ENCODE measurements at places on chromosomes 7 and 10. TPM values are rescaled to one million over a fixed set of nuclear protein-coding genes. Genes with fewer than 3 reads are reported as not detected.

- DNase-seq = no peak
Observed at GRCh38 chr10:84343831-84344230, 15.4 kb downstream of the CCSER2 start.

The LRIT1 gene
- not detected for polyA plus RNA-seq

DNA sequence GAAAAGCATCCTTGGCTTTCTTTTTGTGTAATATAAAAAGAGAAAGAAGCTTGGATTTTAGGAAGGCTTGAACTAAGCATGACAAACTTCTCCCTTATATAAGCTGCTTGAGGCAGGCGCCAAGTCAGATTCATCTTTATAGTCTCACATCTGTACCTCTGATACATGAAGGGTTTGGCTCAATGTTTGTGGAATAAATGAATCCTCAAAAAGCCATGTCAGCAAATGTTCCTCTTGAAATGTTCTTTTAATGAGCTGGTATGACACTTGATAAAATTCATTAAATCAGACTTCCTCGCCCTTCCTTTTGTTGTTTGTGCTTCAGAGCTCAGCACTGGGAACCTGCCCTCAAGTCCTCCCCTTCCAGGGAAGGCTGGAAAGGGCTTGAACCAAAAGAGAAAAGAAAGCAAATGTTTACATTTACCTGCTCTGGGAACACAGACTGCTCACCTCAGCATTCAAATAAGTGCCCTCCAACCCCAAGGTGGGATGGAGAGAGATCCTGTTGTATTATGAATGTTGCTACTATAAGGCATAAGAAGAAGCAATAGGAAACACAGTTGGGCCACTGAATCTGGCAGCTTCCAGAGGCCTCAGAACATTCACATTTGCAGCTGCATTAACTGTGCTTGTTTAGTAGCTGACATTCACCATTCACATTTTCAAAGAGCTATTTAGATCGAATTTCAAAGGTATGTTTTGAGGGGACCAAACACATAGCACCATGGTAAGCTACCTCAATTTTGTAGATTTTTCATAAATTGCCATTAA is 212.6 kb downstream of the CACNA2D1 start:
- no peak for DNase-seq

GRCh38 chr7:38492010-38492409 is 139.2 kb downstream of the AMPH start:
- DNase-seq = no peak

DNA sequence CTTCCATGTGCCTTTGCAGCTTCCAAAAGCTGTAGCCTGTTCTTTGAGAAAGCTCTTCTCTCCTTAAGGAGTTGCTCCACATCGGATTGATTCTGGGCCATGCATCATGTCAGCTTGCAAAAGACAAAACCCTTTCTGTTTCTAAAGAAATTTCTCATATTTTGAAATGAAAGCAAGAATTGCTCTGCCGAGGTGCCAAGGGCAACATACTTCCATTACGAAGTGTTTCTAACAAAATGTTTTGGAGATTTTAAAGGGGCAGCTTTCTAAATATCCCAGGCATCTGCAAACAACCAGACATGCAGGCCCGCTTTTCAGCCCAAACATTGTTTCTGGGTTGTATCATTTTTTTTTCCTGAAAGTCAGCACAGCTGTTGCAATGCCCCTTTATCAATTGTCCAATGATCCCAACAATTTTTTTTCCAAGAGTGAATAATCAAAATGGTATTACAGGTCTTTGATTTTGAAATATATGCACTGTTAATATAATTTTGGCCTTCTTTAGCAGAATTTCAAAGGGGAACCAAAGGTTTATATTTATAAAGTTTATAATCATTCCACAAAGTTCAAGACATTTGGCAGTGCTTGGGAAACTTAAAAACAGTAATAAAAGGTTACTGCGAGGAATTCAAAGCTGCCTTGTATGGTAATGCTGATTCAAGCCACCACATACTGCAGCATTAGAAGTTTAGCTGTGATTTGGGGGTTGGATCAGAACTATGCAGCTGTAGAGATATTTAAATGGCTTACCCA is 61.0 kb downstream of the TES start:
- peak; percentile 42 for DNase-seq

The SPDYE18 gene
- polyA plus RNA-seq = 1.6 TPM

DNA sequence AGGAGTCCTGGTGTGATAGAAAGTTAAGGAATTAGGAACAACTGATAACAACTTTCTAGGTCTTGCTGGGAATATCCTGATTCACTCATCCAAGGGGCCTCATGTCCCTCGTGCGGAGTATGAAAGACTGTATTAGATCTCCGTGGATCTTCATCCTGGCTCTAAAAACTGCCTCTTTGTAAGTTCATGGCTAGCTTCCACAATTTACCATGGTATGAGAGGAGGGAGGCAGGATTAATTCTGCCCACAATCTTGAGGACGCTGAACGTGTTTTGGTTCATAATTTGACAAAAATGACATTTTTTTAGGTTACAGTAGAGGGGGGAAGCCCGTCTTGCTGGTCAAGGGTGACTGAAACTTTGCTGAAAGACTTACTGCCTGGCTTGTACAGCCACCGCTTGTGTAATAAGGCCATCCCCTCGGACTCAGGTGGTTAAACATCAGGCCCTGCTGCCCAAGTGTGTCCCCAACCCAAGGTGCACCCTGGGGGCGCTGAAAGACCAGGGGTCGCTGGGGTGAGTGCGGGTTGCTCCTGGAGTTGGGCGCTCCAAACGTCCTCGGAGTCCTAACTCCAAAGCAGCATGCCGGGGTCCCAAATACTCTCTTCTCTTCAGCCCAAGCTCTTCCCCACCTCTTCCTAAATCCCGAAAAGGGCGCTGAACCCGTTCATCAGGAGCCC is 733 bp downstream of the HIBADH start:
- DNase-seq = peak; percentile 46

GRCh38 chr10:129418496-129419225 is 48.4 kb upstream of the MGMT start:
- DNase-seq = no peak

DNA sequence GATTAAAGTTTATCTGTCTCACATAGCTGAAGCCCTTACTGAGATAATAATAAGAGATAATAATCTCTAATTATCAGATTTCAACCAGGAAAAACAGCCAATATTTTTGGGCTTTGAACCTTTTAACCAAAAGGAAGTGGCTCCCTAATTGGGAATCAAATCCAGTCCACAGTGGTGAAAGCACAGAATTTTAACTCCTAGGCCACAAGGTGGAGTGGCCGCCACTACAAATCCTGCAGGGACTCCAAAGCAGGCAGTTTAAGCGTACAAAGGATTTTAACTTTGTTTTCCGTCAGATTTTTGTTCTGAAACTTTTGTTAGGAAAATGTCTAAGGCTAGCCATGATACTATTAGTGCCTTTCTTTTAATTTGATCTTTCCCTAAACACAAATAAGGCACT is 99.6 kb upstream of the CCNY start:
- no peak for DNase-seq

The UCN3 gene
- 0.34 TPM for polyA plus RNA-seq

DNA sequence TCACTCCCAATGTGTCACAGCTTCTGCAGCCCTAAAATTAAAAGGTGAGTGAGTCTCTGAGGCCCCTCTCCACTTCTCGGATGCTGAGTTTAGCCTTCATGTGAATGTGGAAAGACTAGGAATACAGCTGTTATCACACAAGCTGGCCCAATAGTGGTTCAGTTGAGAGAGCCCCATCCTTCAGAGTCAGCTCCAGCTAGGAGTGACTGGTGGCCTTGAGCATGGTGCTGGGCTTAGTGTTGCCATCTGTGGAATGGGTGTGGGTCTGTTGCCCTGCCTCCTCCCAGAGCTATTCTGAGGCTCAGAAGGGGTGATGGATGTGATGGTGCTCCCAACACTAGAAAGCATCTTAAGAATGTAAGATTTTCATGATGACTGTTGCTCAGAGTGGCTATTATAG is 55.8 kb downstream of the FIGNL1 start:
- no peak for DNase-seq

GRCh38 chr10:30188101-30188500 is 128.7 kb upstream of the JCAD start:
- no peak for DNase-seq

DNA sequence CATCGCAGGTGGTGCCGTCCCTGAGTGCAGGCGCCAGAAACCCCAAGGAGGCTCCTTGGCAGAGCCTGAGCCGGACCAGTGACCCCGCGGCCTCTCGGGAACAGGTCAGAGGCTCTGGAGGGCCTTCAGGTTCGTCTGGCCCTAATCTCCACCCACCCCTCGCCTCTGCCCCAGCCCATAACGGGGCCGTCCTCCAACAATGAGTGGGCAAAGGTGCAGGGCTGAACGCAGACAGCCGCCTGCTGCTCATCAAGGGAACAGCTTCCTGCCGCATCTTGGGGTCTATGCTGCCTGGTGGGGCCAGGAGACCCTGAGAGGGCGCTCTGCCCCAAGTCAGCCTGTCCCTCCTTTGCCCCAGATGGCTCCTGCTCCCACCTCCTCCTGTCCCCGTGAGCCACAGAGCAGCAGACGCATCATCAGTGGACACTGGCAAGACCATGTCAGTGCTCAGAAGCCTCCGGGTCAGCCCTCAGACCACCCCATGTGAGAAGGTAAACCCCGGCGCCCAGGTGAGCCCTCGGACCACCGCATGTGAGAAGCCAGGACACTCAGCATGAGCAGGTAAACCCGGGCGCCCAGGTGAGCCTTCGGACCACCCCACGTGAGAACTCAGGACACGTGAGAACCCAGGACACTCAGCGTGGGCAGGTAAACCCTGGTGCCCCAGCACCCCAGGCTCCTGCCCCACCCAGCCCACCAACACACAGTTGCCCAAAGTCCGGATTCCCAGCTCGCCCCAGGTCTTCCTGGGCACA is 142.0 kb downstream of the PTPRN2 start:
- DNase-seq = no peak

GRCh38 chr10:17655567-17656146 is 11.7 kb downstream of the STAM start:
- no peak for DNase-seq

The OPN4 gene
- polyA plus RNA-seq = not detected

DNA sequence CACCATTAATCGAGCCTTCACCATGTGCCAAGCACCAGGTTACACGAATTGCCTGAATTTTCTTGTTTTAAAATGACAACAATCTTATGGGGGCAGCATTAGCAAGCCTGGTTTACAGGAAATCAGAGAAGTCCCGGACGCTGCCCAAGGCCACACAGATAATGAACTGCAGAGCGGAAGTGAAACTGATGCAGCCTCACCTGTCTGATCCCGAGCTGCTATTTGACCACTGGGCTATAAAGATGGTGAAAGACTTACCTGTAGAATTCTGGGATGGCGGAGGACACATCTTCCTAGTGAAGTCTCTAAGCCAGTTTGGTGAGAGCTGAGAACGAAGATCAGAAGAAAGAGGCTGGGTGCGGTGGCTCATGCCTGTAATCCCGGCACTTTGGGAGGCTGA is 21.7 kb upstream of the GALNTL5 start:
- DNase-seq = no peak

DNA sequence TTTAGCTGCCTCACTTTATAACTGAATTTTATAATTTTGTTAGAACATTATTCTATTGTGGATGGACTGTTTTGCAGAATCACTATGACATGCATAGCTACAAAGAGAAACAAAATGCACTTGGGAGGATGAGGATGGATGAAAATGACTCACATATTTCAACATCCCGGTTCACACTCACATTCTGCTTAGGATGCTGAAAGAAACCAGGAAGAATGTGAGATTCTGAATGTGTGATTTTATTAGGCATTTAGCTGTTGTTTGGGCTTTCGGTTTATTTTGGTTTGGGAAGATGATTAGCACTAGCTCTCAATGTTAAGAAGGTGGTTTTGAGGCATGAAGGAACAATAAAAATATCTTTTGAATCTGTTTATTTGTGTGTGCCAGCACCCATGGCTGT is 235.5 kb downstream of the SEMA3E start:
- DNase-seq = no peak

GRCh38 chr7:149474309-149475120 is 13.7 kb upstream of the ZNF777 start:
- no peak for DNase-seq

- peak; percentile 43 for DNase-seq
Observed at GRCh38 chr10:74754381-74754821, 72.0 kb upstream of the KAT6B start.

DNA sequence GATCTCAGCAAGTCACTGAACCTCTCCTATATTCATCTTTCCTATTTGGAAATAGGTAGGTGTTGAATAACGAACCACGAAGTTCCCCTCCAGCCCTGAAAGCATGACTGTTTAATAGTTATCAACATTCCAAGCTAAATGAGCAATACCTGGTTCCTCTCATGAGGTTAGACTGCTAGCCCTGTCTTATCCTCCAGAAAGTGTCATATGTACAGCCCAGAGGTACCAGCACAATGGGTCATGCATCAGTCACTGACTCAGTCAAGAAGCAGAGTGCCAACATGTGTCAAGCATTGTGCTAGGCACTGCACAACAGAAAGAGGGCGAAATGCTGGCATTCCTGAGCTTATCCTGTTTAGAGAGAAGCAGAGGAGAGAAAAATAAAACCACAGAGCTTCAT is 70.0 kb downstream of the AMPH start:
- no peak for DNase-seq

DNA sequence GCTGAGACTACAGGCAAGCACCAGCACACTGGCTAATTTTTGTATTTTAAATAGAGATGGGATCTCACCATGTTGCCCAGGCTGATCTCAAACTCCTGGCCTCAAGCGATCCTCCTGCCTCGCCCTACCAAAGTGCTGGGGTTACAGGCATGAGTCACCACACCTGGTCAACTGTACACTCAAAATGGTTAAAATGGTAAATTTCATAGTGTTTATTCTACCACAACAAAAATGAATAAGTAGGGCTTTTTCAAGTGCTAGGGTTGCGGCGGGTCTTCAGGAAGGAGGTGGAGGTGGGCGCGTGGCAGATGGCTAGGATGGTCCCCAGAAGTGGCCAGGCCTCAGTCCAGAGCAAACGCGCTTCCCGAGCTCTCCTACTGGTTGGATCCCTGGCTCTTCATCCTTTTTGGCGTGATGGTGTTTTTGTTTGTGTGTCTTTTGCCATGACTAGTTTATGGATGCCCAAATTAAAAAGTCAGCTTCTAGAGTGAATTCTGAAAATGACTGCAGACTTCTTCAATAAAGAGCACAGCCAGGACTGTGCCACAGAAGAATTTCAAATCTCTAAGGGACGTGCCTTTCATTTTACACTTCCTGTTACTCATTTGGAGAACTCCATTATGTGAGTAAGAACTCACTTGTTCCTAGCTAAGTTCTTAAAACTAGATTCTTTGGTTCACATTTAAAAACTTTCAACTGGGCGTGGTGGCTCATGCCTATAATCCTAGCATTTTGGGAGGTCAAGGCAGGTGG is 73.9 kb downstream of the TMEM130 start:
- no peak for DNase-seq

- no peak for DNase-seq
Observed at GRCh38 chr7:157595086-157595855, 258.5 kb downstream of the DNAJB6 start.

The BRAF gene
- polyA plus RNA-seq = 29.2 TPM

All from renal pelvis (tissue), 12 donors.